Osteoblast (primary cell): ENCODE measurements at places on chromosomes 1 and 21. TPM values are rescaled to one million over a fixed set of nuclear protein-coding genes. Genes with fewer than 3 reads are reported as not detected.

The NHLH1 gene
- under 0.01 TPM in 1 of 2 replicates, not detected in the other for total RNA-seq

The CHODL gene
- not detected in 2 replicates for total RNA-seq

The CLCA1 gene
- not detected in 2 replicates for total RNA-seq

The CA6 gene
- not detected in 2 replicates for total RNA-seq

The OLIG1 gene
- total RNA-seq, result not detected in 2 replicates

The SYDE2 gene
- total RNA-seq, result 13.0 and 13.8 TPM in 2 replicates

The KIF17 gene
- total RNA-seq, result 0.29 and 0.36 TPM in 2 replicates

The TRIM33 gene
- 43.1 and 48.6 TPM in 2 replicates for total RNA-seq

The KCTD3 gene
- 48.9 and 55.7 TPM in 2 replicates for total RNA-seq

DNA sequence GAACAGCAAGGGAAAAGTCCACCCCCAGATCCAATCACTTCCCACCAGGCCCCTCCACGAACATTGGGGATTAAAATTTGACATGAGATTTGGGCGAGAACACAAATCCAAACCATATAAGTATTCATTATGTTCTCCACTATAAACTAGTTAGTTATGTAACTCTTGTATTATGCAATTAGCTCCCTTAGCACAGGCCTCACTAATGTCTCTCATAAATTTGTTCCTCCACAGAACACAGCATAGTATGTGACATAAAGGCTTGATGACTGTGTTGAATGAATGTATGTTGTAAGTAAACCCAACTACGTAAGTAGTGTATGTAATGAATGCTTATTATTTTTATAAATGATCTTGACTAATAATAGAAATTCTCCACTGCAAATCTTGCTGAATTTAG is 223.3 kb upstream of the ZRANB2 start:
- no peak for DNase-seq
- H3K4me3 ChIP-seq, result no peak overlapping the region
- no peaks in the 10 kb centered on the region for H3K4me1 ChIP-seq
- no peaks in the 10 kb centered on the region for H3K27me3 ChIP-seq
- H3K27ac ChIP-seq, result no peak overlapping the region
- no peaks in the 10 kb centered on the region for H3K36me3 ChIP-seq

GRCh38 chr1:69737527-69738185 is 169.9 kb downstream of the LRRC7 start:
- no peak overlapping the region for H3K4me3 ChIP-seq
- no peaks in the 10 kb centered on the region for H3K27me3 ChIP-seq
- H3K27ac ChIP-seq, result no peak overlapping the region
- H3K4me1 ChIP-seq, result no peaks in the 10 kb centered on the region
- no peak for DNase-seq

GRCh38 chr1:8075511-8076051 is 49.5 kb upstream of the ERRFI1 start:
- H3K4me3 ChIP-seq, result no peak overlapping the region
- H3K27me3 ChIP-seq, result no peaks in the 10 kb centered on the region
- peak; percentile 39 for DNase-seq
- peaks cover 39% of the 10 kb centered on the region for H3K4me1 ChIP-seq

DNA sequence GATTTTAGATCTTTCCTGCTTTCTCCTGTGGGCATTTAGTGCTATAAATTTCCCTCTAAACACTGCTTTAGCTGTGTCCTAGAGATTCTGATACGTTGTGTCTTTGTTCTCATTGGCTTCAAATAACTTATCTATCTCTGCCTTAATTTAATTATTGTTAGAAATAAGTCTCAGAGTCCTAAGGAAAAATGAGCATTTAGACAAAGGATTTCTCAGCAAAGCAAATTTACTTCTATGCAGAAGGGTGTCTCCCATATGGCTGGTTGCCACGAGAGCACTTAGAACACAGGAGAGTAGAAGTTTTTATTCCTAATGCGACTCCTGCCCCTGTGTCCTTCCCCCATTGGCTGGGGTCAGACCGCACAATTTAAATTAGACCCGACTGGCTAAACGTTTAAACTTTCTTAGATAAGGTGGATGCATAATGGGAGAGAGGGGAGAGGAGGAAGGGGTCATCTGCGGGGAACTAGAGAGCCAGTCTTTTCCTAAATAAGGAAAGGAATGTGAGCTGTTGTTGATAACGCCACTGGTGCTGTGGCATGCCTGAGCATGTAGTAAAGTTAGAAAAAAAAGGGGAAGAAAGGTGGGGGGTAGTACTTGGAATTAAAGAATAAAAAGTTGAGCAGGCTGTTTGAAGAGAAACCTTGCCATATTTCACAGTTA is 170.2 kb downstream of the DYRK1A start:
- peaks cover 26% of the 10 kb centered on the region for H3K27me3 ChIP-seq
- no peak overlapping the region for H3K27ac ChIP-seq
- no peak for DNase-seq
- no peaks in the 10 kb centered on the region for H3K4me1 ChIP-seq
- H3K36me3 ChIP-seq, result no peaks in the 10 kb centered on the region

DNA sequence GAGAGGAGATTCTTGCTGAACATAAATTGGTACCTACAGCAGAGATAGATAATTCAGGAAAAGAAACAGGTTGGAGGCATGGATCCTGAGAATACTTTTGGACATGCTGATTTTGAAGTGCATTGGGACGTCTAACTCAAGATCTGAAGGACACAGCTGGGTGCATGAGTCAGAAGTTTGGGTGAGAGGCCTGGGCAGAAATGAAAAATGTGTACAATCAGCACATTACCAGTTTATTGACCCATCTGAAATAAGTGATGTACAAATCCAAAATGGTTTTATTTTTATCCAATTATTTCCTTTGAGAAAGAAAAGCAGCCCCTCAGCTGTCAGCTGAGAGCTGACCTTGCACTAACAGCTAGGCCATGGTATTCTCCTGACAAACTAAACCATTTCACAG is 975.2 kb upstream of the B3GALT2 start:
- H3K4me3 ChIP-seq, result no peak overlapping the region
- no peaks in the 10 kb centered on the region for H3K4me1 ChIP-seq
- DNase-seq, result no peak
- no peaks in the 10 kb centered on the region for H3K36me3 ChIP-seq
- no peak overlapping the region for H3K27ac ChIP-seq
- no peaks in the 10 kb centered on the region for H3K27me3 ChIP-seq

DNA sequence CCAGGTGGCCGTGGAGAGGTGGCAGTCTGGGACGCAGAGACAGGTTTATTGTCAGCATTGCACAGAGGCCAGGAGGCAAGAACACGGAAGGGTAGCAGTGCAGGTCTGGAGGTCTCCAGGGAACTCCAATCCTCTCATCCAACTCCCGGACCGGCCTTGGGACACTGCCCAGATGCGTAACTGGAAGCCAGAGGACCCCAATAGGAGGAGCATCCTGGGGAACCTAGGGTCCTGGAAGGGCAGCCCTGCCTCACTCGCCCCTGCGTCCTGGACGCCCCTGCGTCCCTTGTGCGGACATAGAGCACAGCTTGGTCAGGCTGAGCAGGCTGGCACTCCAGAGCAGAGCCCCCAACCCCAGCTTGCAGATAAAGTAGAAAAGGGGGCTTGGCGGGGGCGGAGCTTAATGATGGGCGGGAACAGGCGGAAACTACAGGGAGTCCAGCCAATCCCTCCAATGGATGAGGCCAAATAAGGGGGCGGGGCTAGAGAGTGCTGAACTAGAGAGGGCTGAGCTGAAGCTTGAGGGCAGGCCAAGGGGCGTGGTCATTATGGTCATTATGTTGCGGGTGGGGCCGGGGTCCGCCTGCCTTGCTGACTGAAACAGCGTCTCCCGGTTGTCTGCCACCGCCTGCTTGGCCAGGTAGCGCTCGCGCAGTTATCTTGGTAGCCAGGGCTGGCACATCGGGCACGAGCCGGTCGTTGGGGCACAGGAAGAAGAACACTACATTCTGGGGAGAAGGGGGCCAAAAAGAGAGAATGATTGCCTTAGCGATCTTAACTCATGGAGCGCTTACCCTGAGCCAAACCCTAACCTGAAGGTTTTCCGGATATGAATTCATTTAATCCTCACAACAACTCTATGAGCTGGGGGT is 3.7 kb upstream of the ARHGEF19 start:
- no peak overlapping the region for H3K27ac ChIP-seq
- H3K4me3 ChIP-seq, result peak overlapping the region; percentile 71
- H3K4me1 ChIP-seq, result peaks cover 10% of the 10 kb centered on the region
- DNase-seq, result peak; percentile 86

GRCh38 chr1:181314959-181315358 is 168.4 kb upstream of the CACNA1E start:
- no peak overlapping the region for H3K27ac ChIP-seq
- no peaks in the 10 kb centered on the region for H3K4me1 ChIP-seq
- peaks cover 54% of the 10 kb centered on the region for H3K27me3 ChIP-seq
- DNase-seq, result no peak

DNA sequence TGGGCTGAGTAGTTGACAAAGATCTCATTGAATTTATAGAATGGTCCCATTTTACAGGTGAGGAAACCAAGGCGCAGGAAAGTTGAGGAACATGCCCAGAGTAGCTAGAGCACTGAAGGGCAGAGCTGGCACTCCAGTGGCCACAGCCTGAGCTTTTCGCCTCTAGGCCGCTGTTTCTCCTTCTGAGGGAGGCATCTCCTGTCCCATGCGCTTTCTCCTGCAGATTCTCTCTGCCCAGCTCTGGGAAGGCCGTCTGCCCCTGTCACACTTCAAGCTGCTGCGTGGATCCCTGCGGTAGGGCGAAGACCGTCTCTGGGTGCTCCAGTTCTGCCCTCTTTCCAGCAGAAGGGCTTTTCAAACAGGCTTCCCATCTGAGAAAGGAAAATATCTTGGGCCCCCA is 159.9 kb downstream of the ACTL8 start:
- H3K27me3 ChIP-seq, result peaks cover 36% of the 10 kb centered on the region
- H3K27ac ChIP-seq, result no peak overlapping the region
- H3K4me1 ChIP-seq, result peaks cover 3% of the 10 kb centered on the region
- H3K4me3 ChIP-seq, result no peak overlapping the region
- no peak for DNase-seq

DNA sequence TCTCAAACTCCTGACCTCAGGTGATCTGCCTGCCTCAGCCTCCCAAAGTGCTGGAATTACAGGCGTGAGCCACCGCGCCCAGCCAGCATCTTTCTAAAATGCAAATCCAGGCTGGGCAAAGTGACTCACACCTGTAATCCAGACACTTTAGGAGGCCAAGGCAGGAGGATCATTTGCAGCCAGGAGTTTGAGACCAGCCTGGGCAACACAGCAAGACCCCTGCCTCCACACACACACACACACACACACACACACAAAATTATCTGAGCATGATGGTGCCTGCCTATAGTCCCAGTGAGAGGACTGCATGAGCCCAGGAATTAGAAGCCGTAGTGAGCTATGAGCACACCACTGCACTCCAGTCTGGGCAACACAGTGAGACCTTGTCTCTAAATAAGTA is 16.8 kb upstream of the PABPC4 start:
- H3K4me3 ChIP-seq, result no peak overlapping the region

DNA sequence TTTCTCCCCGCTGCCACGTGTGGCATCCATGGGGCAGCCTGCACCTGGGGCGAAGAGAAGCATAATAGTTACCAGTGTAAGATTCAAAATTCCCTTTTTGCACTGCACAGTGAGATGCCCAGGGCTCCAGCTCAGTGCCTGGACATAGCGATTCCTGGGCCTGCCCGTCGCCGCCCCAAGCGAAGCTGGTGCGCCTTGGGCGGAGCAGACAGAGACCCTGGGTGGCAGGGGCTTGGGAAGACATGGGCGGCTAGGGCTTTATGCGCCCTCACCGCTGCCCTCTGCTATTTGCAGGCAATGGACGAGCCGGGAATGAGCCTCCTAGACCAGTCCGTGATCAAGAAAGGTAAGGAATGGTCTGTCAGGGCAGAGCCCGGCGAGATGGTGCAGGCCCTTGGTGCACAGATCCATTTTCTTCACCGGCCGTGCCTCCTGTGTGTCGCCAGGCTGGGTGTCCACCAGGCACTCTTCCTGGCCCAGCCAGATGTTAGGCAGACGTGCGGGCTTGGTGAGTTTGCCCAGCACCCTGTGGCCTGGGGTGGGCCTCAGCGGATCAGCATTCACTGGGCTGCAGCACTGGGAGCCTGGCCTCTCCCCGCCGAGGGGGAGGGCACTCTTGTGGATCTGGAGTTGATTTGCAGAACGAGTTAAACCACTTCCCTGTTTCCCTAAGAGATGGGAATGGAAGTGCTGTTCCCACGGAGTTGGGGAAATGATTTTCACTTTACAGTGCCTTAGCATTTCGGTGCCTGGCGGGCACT is 1.7 kb downstream of the TFAP2E start:
- DNase-seq, result peak; percentile 87
- H3K27ac ChIP-seq, result no peak overlapping the region
- H3K27me3 ChIP-seq, result peaks cover 3% of the 10 kb centered on the region
- H3K4me3 ChIP-seq, result no peak overlapping the region
- peaks cover 16% of the 10 kb centered on the region for H3K4me1 ChIP-seq

DNA sequence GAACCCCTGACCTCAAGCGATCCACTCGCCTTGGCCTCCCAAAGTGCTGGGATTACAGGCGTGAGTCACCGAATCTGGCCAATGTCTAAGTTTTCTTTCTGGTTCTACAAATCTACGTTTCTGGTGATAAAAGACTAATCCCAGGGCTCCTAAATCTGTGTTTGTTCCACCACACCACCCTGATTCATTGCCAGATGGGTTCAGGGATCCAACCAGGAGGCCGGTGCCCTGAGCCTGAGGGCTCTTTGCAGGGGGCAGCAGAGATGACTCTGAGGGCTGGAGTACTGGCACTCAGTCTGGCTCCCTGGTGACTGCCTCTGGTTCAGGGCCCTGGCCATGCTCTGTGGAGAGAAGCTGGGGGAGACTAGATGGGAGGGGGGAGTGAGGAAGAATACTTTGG is 10.5 kb upstream of the OPRD1 start:
- DNase-seq, result no peak
- peaks cover 9% of the 10 kb centered on the region for H3K27me3 ChIP-seq
- no peak overlapping the region for H3K27ac ChIP-seq
- H3K4me3 ChIP-seq, result no peak overlapping the region
- H3K4me1 ChIP-seq, result no peaks in the 10 kb centered on the region

- H3K27me3 ChIP-seq, result no peaks in the 10 kb centered on the region
- H3K4me3 ChIP-seq, result no peak overlapping the region
- no peak for DNase-seq
- H3K4me1 ChIP-seq, result peaks cover 26% of the 10 kb centered on the region
- no peak overlapping the region for H3K27ac ChIP-seq
- H3K36me3 ChIP-seq, result peaks cover 5% of the 10 kb centered on the region
These were observed 6.7 kb downstream of the PFDN2 start for GRCh38 chr1:161111117-161111516.

DNA sequence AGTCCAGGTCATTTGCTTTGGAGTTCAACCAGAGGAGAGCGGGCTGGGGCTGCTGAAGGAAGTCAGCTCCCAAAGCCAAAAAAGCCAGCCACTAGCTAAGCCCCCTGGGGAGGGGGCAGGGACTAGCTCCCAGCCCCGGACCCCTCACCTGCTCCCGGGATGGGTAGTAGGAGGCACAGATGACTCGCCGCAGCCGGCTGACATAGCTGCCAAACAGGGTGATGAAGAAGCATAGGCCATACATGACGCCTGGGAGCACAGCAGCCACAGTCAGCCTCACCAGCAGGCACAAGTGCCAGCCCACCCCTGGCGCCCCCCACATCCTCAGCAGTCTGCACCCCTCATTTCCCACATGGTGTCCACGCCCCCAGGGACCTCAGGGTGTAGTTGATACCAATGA is 7.4 kb downstream of the DCST2 start:
- no peak overlapping the region for H3K27ac ChIP-seq
- no peaks in the 10 kb centered on the region for H3K4me1 ChIP-seq
- H3K27me3 ChIP-seq, result no peaks in the 10 kb centered on the region
- H3K4me3 ChIP-seq, result no peak overlapping the region
- DNase-seq, result no peak
- H3K36me3 ChIP-seq, result no peaks in the 10 kb centered on the region
